ENCODE measurements at places on chromosomes 5 and 9.

DNA sequence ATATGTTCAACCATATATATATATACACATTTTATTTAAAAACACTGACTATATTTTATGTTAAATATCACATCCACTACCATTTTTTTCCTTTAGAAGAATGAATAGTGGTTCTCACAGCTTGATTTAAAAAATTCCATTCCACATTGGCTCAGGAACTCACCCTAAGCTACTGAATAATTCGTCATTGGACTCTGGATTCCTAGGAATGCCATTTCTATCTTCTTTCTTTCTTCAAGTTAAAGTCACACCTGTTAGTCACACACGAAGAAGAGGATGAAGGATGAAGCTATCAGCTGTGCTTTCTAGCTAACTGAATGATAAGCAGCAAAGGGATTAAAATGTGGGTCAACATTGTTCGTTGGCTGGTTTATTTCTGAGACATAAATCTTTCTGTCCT is 7.9 kb downstream of the ELOVL7 start:
- no peak for DNase-seq

- no peak for DNase-seq
These were observed 320.2 kb upstream of the RGMB start for GRCh38 chr5:98453296-98453695.

- no peak for DNase-seq
These were observed 423.0 kb upstream of the CD180 start for GRCh38 chr5:67619636-67620035.

DNA sequence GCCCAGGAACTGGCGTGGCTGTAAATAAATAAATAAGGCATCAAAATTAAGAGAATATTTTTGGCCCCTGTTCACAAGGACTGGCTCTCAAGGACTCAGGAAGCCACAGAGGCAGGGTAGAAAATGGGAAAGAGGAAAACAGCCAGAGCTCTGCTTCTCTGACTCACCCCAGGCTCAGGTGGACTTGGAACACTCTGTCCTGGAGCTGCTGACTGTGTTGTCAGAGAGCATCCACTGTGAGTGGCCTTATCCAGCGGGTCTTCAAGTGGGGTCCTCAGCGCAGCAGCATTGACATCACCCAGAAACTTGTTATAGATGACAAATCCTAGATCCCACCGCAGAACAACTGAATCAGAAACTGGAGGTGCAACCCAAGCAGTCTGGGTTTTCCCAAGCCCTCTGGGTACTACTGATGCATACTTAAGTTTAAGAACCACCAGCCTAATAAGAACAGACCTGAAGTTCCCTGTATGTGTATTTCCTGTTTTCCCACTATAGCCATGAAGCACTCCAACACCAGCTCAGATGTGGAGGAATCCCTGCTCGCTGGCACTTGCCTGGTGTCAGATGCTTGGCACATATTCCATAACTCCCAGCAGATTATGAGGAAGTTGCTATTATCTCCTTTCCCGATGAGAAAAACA is 20.5 kb downstream of the ADRA1B start:
- no peak for DNase-seq

- no peak for DNase-seq
These were observed 63.0 kb downstream of the GDNF start for GRCh38 chr5:37776826-37777225.

GRCh38 chr5:65508978-65509377 is 27.3 kb upstream of the ADAMTS6 start:
- no peak for DNase-seq

GRCh38 chr9:34380511-34381315 is 4.0 kb upstream of the MYORG start:
- peak; percentile 58 for DNase-seq

- no peak for DNase-seq
These were observed 30.0 kb upstream of the JMY start for GRCh38 chr5:79205965-79206364.

- no peak for DNase-seq
These were observed 11.3 kb downstream of the ERAP1 start for GRCh38 chr5:96796434-96796833.

- DNase-seq, result no peak
These were observed at the start of gene PNPLA7 for GRCh38 chr9:137550231-137550621. Gene PNPLA7 (minus strand): TSS chr9:137550402. CDS start chr9:137550197, 205 bp downstream.

DNA sequence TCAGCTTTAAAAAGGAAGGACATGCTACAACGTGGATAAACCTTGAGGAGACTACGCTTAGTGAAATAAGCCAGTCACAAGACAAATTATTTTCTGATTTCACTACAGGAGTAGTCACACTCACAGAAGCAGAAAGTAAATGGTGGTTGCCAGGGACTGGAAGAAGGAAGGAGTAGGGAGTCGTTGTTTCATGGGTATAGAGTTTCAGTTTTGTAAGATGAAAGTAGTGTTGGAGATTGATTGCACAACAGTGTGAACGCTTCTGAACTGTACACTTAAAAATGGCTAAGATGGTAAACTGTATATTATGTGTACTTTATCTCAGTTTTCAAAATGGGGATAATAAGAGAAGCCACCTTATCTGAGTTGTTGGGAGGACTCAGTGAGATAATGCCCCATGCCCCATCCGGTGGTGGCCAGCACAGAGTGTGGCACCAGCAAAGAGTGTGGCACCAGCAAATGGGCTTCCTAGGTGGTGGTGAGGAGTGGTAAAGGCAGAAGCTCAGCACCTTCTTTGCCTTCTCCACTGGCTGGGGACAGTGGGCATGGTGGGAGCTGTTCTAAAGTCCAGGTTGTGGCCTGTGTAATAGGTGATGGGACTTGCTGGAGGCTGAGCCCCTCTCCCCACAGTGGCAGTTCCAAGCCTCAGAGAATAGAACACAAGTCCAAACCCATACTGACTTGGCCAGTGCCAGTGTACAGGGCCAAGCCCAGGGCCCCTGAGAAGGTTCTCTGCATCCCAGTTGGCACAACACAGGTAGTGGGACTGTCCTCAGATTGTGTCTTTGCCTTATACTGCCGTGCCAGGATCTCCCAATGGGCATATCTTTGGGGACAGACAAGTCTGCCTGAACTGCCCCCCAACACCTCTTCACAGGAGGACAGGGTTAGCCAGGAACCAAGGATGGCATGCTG is 4.4 kb downstream of the SLC22A4 start:
- no peak for DNase-seq

- DNase-seq, result no peak
These were observed 8.7 kb upstream of the GRIN1 start for GRCh38 chr9:137130176-137130755.

DNA sequence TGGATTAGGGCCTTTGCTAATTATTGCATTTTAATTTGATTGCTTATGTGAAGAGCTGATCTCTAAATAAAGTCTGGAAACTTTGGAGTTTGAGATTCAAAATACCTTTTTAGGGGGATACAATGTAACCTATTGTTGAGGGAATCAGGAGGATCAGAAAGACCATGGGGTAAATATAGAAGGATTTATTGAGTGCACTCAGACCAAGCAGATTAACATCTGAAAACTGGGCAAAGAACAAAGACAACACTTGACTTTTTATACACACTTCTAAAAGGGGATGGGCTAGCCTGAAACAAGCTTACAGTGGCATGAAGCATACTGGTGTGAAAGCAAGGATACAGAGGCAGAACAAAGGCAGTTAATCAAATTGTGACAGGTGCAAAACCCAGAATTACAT is 174.3 kb downstream of the MRPS30 start:
- no peak for DNase-seq

GRCh38 chr5:95949810-95950209 is 11.8 kb downstream of the ELL2 start:
- no peak for DNase-seq

- DNase-seq, result no peak
These were observed 395.1 kb downstream of the CETN3 start for GRCh38 chr5:90014420-90014819.

DNA sequence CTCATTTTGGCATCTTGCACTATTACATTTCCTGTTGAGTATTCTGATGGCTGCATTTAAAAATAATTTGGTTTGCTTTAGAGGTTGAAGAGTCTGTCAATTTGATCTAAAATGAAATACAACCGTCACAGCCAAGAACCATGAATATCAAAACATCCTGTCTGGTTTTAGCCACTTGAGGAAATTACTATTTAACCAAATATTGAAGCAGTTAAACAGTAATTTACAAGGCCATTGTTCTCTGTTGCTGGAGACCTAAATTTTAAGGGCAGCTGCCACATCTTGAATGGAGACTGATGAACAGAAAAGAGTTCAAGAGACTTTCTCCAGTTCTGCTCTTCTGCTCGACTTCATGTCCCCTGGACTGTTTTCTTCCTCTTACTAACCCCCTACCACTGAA is 549.4 kb downstream of the LRRC70 start:
- DNase-seq, result no peak

GRCh38 chr9:127137640-127138360 is 15.4 kb upstream of the ANGPTL2 start:
- no peak for DNase-seq

- no peak for DNase-seq
These were observed 195.5 kb downstream of the DRD1 start for GRCh38 chr5:175248416-175248905.

DNA sequence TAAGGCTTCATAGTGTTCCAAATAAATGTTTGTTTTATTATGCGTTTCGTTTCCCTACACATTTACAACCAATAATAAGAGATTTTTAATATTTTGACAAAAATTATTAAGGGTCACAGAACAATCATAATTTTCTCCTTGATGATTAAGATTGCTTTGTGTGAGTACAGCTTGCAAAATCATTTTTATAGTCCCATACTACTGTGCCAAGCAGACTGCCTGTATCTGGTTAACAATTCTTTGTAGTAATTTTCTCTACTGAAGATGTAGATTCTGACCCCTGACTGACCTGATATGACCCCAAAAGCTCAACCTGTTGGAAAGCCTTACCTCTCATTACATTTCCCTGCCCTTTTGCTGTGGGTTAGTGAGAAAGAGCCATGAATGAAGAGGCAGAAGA is 311.9 kb upstream of the PIK3R1 start:
- no peak for DNase-seq

DNA sequence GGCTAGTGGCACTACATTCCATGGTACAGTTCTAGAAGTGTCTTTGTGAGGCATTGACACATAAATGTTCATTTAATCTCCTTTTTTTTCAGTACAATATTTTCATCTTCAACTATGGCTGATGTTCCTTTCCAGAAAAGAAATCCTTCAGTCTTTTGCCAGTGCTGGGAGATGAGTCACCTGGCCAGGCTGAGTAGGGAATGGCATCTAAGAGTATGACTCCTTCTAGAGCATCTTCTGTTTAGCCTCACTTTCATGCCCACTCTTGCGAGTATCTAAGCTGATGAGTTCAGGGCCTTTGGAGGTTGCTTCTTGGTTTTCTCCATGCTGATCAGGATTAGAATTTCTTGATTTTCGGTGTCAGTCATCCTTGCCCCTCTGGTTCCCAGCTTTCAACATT is 124.4 kb downstream of the SLC28A3 start:
- no peak for DNase-seq

DNA sequence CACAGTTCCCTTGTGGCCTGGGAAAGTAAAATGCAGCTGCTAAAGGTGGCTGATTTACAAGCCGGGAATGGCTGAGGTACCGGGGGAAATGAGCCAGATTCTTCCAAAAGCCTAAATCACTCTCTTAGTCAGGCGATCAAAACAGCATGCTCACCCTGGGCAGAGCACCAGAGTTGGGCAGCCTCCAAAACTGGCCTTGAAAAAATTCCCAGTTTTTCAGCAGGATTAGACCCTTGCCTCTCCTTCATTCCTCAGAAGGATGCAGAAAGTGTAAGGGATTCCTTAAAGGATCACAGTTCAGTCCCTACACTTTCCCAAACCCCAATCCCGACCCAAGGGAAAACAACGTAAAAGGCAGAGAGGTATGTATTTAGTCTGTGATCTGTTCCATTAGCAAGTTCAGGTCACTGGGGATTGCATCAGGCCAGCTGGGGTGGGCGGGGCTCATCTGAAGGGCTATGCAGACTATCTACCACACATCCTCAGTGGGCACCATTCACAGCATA is 16.9 kb downstream of the TMEM174 start:
- DNase-seq, result no peak

DNA sequence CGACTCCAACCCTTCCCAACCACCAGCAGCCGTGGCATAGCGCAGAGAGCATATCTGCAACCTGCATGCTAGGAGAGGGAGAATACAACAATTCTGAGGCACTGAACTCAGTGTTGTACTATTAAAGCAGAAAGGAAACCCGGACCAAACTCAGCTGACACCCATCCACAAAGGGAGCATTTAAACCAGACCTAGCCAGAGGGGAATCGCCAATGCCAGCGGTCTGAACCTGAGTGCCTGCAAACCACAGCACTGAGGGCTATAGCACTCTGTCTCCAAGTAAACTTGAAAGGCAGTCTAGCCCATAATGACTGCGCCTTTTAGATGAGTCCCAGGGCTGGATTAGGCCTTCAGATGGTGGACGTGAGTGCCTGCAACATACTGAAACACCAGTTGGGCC is 494.4 kb upstream of the PTPRD start:
- no peak for DNase-seq

GRCh38 chr9:79312686-79313421 is 258.9 kb upstream of the TLE4 start:
- DNase-seq, result no peak

- DNase-seq, result no peak
These were observed 65.2 kb downstream of the PPARGC1B start for GRCh38 chr5:149795360-149795759.

DNA sequence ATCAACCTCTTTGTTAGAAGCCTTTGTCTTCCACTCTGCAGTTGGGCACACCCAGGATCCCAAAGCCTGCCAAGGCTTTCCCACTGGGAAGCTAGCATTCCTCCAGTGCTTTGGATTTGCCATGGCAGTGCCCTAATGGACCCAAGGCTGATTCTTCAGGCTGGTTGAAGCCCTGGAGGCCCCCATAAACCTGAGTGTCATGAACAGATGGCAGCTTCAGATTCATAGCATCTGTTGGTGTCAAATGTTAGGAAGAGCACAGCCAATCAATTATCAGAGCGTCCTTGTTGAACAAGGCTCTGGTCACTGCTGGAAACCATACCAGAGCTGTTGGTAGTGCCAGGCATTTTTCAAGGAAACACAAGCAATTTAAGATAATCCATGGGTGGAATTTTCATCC is 241.1 kb upstream of the KLF4 start:
- DNase-seq, result no peak

- no peak for DNase-seq
These were observed 400.2 kb upstream of the IRX4 start for GRCh38 chr5:2282893-2283292.

- DNase-seq, result no peak
These were observed 14.1 kb downstream of the UGT3A2 start for GRCh38 chr5:36052538-36052937.

- peak; percentile 21 for DNase-seq
These were observed 14.2 kb upstream of the SERINC5 start for GRCh38 chr5:80269991-80270438.

GRCh38 chr5:150313501-150313900 is 10.8 kb upstream of the ARSI start:
- DNase-seq, result no peak

- no peak for DNase-seq
These were observed 28.3 kb downstream of the GALNT10 start for GRCh38 chr5:154218786-154219185.

DNA sequence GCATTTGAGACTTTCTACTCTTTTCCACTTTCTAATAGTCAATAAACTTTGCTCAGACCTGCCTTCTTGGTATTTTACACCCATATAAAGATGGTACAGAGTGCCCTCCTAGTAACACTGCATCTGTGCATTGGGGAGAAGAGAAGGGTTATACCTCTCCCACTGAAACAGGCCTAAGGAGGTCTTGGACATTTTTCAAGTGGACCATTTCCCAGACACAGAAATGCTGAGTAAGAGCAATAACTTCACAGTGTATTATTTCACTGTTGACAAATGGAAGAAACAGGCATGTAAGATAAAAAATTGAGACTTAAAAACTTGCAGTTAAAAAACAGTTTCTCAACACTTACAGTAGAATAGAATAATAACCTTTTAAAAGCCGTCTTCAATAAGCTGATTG is 1224.0 kb upstream of the CDH18 start:
- no peak for DNase-seq

- no peak for DNase-seq
These were observed 12.5 kb downstream of the AGXT2 start for GRCh38 chr5:35035271-35035670.
